ENCODE measurements at places on chromosomes 2 and 18.

DNA sequence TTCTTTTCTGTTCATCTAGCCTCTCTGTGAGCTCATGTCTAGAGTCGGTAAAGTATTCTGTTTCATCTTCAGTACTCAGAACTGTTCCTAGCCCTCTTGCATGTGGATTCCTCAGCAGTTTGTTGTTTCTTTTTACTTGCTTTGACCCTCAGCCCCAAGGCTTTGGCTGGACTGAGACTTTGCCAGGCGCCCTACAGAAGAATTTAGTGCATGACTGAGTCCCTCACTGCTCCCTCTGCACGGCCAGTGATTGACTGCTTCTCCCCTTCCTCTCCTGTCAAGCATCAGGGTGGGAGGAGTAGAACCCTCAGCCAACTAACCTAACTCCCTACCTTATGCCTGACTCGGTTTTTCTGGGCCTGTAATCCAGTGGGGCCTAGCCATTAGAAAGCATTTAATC is 109.8 kb downstream of the ESCO1 start:
- no peak for DNase-seq

DNA sequence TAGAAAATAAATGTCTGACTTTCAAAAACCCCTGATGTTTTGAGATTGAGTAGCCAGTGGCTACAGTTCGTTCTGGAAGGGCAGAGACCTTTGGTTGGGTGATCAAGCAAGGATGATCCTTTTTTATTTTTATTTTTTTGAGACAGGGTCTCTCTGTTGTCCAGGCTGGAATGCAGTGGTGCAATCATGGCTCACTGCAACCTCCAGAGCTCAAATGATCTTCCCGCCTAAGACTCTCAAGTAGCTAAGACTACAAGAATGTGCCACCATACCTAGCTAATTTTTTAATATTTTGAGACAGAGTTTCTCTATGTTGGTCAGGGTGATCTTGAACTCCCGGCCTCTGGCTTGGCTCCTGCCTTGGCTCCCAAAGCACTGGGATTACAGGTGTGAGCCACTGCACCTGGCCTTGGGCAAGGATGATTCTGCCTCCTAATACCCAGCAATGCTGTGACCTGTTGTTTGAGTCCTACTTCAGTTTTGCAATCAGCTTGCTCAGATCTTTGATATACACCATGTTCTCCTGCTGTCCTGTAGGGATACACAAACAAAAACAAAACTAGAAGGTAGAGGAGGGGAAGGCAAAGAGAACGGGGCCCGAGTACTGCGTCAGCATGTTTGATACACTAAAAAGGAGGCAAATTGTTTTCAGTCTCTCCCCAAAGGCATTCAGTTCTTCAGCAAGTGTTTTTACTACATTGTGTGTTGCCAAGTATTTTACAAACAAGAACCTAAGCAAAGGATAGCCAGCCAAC is 59.2 kb upstream of the LYPD6B start:
- no peak for DNase-seq

GRCh38 chr18:74501386-74501785 is 5.2 kb downstream of the CNDP2 start:
- no peak for DNase-seq

DNA sequence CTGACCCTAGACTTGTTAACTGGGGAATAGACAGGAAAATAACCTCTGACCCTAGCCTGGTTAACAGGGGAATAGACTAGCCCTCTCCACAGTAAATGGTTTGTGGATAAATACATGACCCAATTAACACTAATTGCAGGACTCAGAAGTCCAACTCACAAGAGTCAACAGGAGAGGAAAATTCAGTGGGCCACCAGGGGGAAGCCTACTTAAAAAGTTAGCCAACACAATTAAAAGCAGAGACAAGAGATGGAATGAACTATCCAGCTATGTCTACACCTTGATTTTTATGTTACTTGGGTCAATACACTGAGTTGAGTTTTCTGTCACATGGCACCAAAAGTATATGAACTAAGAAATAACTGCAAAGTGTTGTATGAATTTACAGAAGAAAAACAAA is 158.8 kb upstream of the SLC39A10 start:
- DNase-seq = no peak

- DNase-seq = no peak
These were observed 393.7 kb upstream of the FANCL start for GRCh38 chr2:58634653-58635370.

DNA sequence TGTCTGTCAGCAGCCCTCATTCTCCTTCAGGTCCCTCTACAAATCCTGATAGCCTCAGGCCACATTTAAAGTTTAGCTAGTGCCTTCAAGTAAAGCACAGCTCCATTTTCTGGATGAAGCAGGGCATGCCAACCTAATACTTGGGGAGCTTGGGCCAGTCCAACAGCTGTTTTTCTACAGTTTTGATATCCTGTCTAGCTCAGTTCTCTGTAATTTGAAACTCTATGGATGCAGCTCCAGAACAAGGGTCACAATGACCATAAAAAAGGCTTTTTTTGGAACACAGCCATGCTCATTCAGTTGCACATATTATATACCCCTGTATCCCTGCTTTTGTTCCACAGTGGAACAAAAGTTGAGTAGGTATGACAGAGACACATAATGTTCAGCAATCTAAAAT is 373.5 kb downstream of the SUCLG1 start:
- DNase-seq = no peak

DNA sequence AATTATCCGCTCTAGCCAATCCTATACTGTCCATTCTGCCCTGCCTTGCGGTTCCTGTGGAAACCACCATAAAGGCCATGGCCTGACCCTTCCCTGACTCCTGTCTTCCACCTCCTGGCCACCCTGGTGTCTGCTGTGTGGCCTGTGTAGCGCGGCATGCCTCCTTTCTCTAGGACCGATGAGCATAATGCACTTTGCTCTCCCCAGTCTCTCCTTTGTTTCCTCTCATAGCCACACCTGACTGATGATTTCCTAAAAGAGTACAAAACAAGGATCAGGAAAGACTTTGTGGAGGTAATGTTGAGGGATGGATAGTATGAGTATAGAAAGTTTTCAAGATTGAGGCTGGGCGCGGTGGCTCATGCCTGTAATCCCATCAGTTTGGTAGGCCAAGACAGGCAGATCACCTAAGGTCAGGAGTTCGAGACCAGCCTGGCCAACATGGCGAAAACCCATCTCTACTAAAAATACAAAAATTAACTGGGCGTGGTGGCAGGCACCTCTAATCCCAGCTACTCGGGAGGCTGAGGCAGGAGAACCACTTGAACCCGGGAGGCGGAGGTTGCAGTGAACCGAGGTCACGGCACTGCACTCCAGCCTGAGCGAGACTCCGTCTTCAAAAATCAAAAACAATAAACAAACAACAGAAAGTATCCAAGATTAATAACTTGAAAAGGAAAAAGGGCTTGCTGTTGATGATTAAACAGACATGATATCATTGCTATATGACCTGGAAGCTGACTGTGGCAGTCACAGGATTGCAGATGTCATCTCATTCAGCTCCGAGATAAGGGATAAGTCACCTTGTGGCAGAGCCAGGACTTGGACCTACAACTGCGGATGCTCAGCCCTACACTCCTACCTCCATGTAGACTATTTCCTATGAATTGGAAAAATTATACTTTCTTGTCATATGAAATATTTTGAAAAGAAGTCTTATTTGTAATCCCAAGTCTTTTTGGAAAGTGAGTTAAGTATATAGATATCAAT is 16.6 kb downstream of the SOWAHC start:
- no peak for DNase-seq

DNA sequence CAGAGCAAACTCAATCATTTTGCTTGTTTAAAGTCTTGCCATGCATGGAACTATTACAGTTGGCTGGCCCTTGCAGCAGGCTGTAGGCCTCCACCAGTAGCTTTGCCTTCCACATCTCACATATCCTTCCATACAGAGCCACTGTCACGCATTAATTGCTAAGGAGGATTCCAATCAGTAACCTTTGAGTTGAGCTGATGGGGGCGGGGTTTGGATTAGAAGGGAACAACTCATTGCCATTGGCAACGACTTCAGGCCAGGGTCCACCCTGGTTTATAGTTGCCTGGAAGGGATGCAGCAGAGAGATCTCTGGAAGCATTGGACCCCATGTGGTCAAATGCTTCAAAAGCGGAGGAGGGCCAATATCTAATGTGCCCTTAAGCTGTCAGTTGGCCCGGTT is 63.3 kb upstream of the TTC39C start:
- no peak for DNase-seq

DNA sequence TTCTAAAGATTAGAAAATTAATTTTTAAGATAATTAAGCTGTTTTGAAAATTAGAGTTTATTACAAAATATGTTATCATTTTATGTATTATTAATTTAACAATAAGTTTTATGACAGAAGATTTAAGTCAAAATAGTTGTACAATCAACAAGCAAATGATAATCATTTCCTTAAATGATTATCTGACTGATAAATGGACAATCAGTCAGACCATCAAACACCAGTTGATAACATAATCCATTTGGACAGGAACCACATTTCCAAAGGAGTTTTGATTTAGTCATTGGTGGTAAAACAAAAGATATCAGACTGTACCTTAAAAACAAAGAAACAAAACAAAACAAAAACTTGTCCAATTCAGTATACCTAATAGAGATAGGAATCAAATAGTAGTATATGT is 1.9 kb downstream of the TFPI start:
- DNase-seq = no peak

DNA sequence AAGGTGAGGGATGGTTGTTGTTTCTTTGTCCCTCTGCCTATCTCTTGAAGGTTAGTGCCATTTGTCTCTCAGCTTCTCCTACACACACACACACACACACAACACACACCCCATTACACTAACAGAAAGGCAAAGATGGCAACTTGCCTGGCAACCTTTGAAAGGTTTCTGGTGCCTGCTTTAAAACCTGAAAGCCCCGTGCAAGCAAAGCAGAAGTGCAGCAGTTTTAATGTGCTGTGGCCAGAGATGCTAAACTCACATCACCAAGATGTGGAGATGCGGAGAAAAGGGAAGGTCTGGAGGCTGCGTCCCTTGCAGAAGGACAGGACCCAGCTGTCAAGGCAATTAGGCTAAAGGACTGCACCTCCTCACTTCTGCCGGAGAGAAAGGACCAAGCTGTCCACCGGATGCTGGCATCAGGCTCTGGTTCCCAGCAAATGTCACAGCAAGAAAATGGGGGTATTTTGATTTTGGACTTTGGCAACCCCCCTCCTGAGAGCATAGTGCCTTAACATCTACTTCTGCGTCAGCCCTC is 196.4 kb downstream of the ARL4C start:
- no peak for DNase-seq

DNA sequence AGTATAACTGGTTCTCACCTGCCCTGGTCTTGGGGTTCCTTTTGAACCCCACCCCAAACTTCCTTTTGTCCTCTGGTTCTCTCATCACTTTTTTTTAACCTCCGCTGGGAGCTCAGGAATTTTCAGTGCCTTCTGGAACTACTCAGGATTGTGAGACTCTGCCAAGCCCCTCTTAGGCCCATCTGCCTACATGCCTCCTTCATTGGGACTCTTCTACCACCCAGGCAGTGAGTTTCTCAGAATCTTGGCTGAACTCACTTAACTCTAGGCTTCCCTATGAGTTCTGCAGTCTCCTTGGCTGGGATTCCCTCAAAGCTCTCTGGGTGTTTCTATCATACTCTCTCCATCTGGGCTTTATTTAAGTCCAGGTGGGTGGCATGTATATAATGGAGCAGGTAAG is 86.3 kb downstream of the MDH1 start:
- no peak for DNase-seq

DNA sequence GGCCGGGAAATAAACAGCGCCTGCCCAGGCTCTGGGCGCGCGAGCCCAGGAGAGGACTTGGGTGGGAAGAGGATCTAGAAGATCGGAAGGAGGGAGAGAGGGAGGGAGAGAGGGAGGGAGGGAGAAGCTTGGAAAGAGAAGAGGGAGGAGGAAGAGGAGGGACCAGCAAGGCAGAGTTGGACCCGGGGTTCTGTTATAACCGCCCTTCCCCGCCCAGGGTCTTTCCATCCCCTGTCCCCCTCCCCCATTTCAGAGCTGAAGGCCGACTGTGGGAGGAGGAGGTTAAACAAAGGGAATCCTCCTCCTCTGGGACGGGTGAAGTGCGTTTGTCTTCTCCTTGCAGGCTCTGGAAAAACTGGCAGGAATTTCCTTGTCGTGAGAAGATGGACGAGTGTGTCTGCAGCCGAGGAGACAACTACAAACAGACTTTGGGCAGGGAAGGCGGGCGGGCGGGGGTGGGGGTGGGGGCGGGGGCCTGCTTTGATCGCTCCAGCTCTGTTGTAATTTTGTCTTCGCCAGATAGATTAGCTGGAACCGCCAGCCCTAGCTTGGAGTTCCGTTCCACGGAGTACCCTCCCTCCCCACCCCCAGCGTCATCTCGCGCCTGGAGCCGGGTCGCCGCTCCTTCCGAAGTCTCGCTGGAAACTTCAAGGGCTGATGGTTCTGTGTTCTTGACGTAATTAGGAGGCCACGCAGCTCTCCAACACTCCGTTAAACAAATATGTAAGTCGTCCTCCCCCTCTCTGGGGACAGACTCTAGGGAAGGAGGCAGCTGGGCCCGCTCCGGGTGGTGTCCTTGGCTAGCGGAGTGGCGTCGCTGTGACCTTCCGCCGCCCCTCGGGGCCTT is 6.4 kb upstream of the SP9 start:
- no peak for DNase-seq

- no peak for DNase-seq
These were observed 73.0 kb upstream of the COPS8 start for GRCh38 chr2:237012577-237013267.

DNA sequence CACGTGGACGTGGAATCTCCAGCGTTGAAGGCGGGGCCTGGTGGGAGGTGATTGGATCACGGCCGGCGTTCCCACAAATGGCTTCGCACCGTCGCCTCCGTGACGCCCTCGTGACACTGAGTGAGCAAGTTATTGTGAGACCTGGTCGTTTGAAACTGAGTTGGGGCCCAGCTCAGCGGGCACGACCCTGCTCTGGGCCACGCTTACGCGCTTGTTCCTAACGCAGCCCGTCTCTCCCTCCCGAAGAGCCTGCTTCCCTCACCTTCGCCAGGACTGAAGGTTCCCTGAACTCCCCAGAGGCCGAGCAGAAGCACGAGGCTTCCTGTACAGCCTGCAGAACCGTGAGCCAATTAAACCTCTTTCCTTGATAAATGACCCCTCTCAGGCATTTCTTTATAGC is 121.8 kb downstream of the RTP5 start:
- DNase-seq = no peak

DNA sequence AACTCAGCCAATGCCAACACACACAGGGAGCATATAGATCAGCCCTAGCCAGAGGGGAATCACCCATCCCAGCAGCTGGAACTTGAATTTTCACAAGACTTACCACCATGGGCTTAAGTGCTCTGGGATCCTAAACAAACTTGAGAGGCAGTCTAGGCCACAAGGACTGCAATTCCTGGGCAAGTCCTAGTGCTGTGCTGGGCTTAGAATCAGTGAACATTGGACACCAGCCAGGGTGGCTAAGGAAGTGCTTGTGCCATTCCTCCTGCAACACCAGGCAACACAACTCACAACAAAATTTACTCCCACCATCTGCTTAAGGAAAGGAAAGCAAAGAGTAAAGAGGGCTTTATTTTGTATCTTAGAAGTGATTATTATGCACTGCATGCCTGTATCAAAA is 38.9 kb downstream of the SRD5A2 start:
- DNase-seq = no peak

Data from HS-27A (cell line).